GM19239 (cell line): ENCODE measurements at places on chromosomes 5 and 9.

GRCh38 chr5:180157866-180158265 lies 51.1 kb downstream of the RASGEF1C start:
- no peak for DNase-seq

DNA sequence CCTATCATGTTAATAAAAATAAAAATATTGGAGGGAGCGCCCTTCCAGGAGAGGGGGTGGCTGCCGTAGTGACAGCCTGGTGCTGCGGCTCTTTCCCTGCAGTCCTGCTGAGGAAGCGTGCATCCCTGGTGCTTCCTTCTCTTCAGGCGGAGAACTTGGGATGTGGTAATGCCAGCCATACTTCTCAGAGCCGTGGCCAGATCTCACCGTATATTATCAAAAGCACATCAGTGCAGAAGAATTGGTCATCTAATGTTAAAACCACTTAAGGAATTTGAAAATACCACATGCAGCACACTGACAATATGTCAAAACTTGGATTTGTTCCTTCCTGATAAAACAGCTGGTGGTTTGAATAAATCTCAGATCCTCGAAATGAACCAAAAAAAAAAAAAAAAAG lies 17.7 kb downstream of the C9orf40 start:
- DNase-seq, result no peak

GRCh38 chr5:1791176-1791575 lies 8.5 kb downstream of the MRPL36 start:
- no peak for DNase-seq

GRCh38 chr5:142222866-142223558 lies 101.8 kb downstream of the SPRY4 start:
- no peak for DNase-seq

DNA sequence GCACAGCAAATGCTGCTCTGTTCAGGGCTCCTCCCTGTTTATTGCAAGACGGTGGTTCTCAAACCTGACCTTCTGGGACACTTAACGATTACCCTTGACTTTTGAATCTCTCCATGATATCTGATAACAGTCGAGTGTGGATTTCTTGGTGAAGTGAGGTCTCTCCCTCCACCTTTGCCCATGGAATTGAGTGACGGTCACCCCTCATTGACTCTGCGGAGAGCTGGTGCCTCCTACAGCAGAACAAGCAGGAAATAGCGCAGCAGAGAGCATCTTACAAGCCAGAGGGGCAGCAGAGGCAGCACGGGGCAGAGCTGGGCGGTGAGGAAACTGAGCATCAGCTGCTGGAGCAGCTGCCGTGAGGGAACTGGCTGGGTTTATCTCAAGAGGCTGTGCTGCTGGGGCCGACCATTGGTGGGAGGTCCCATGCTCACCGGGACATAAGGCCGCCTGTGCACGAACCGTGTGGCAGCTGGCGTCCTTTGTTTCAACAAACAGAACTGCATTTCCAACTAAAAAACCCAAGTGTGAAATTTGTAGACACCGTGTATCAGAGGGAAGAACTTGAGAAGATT lies 189.8 kb downstream of the MTRR start:
- DNase-seq, result no peak

DNA sequence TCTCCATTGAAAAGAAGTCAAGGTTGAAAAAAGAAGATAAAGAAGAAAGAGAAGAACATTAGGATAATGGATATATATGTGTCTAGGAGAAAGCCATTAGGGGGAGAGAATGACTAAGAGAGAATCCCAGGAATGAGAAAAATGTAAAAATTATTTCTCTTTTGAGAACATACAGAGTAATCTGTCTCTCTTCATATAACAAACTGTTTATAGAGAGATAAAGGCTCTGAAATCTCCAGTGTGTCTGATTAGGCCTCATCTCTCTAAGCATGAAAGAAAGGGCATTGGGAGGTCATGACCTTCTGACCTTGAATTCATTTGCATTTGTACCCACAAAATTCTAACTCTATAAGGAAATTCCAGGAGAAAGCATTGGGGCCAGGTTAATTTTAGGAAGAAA lies 3.5 kb upstream of the MPDZ start:
- DNase-seq, result no peak

- DNase-seq, result no peak
Measured at GRCh38 chr9:118094387-118094786, 390.2 kb downstream of the TLR4 start.

DNA sequence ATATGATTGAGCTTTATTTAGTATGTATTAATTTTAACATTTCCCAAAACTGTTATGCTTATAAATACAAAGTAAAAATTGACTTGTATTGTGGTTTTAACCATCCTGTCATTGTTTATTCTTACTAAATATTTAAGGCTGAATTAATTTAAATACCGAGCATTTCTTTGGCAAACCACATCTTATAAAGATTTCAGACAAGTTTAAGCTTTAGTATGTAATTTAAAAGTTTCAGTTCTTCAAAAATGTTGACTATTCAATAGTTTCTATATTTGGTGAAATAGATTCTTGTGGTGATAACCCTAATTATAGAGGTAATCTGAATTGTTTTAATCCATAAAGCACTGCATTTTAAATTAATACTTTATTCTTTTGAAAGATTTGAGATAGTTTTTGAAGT lies 65.5 kb downstream of the CCNH start:
- no peak for DNase-seq

GRCh38 chr5:83900306-83900705 lies 179.7 kb upstream of the HAPLN1 start:
- no peak for DNase-seq

- DNase-seq, result no peak
Measured at GRCh38 chr9:98491828-98492227, 216.9 kb downstream of the GABBR2 start.
